ENCODE measurements at places on chromosomes 13 and 19.

- no peak for DNase-seq
Measured at GRCh38 chr19:2511570-2511969, 35.6 kb downstream of the GADD45B start.

DNA sequence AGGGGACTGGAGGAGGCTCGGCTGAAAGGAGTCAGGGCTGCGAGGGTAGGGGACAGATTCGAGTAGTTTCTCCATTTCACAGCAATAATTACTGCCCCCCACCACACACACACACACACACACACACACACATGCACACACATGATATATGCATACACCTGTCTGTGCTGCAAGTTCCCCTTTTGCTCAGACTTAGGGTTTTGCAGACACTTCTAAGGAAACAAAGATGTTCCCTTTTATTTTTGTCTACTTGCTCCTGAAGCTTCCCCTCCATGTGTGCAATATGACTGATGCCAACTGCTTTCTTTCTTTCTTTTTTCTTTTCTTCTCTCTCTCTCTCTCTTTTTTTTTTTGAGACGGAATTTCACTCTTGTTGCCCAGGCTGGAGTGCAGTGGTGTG, 13.4 kb downstream of the MBD3L2B start:
- no peak for DNase-seq

DNA sequence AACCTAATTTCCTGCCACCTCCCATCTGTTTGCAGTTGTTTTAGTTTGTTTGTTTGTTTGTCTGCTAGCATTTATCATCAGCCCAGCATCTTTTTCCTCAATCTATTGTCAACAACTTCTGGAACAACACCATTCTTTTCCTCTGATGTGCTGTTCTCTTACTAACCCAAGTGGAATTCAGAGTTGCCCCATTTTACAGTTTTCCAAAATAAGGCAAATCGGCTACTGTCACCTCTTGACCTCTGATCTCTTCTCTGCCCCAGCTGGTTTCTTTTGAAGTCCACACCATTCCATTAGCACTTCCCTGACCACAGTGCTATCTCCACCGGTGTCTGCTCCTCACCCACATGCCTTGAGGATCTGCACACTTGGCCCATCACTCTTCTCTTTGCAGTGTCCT, 102.4 kb downstream of the EFNB2 start:
- DNase-seq: no peak

DNA sequence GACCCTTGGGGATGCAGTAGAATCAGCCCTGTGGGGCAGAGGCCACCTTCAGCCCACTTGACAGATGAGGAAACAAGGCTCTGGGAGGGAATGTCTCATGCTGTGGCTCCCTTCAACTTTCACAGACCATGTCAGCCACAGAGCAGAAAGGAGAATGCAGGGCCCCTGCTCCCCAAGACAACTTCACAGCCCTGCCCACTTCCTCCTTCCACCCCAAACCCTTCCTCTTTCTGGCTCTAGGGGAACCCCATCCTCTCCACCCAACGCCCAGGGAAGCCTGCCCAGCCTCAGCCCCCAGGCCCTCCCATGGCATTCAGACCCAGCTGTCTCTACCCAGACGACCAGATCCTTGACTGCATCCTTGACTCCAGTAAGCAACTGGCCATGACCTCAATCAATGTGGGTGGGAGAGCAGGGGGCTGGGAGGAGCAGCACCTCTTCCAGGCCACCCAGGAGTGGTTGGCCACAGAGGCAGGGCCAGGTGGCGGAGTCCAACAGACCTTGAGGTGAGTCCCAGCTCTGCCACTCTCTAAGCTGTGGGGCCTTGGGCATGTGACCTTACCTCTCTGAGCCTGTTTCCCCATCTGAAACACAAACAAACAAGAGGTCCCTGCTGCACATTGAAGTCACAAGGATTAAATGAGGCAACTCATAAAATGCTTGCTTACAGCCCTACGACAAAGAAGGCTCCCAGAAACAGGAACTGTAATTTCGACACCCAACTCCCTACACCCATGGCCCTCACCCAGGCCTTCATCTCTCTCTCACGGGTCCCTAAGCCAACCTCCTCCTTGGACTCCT, 15.8 kb downstream of the DEDD2 start:
- DNase-seq: no peak

DNA sequence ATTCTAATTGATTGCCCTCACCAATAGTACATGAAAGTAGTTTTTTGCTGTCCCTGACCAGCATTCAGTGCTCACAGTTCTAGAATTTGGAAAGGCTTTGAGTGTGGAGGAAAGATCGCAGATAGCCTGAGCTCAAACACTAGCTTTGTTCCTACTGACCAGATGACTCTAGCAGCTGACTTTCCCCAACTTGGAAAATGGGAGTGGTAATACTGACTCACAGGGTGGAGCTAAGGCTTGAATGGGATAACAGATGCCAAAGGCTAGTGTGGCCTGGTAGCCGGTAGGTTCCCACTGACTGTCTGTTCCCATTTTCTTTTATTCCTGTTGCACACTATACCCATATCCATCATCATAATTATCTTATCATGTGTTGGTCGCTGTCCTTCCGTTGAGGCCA, 3.7 kb downstream of the ZSCAN22 start:
- no peak for DNase-seq

GRCh38 chr13:40169476-40169875, 497.0 kb downstream of the FOXO1 start:
- no peak for DNase-seq
